ENCODE measurements at places on chromosomes 5 and 9.

DNA sequence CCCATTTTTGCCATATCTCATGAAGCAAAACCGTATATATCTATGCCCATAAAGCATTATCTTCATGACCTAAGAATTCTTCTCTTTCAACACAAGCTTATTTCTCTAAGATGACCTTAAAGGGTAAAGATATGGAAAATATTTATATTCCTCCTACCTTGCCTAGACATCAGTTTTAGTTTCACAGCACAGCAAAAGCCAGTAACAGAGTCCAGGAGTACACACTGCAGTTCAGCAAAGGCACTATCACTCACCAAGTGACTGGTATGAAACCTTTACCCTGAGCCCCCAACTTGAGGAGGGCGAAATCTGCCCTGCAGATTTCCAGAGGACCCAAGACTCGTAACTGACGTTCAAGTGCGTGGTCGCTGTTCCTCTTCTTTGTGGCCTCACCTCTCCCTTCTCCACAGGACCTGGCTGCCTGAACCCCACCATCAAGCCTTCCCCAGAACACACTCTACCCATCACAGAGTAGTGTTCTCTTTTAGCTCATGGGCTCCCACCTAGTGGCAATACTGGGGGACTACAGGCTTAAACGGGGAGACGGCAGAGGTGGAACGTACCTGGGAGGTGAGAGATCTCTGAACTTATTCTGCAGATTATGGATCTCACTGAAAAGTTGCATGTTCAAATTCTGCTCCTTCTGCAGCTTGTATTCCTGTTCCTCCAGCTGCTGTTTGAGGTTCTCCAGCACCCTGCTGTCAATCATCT, 141.0 kb downstream of the CDK5RAP2 start:
- no peak for DNase-seq

DNA sequence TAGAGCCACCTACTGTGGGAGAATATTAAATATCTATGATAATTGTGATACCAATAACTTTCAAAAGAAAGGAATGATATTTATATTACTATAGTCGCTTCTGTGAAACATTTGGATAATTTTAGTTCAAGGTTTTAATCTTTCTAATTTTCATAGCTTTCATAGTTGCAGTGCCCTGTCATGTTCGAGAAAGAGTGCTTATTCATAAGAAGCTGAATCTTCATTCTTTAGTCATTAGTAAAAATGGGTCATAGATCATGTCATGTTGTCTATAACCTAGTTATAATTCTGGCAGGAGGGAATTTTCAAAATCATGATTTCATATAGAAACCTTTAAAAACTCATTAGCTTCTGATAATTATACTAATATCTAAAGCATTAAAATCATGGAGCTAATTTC, 685.6 kb downstream of the CETN3 start:
- no peak for DNase-seq

DNA sequence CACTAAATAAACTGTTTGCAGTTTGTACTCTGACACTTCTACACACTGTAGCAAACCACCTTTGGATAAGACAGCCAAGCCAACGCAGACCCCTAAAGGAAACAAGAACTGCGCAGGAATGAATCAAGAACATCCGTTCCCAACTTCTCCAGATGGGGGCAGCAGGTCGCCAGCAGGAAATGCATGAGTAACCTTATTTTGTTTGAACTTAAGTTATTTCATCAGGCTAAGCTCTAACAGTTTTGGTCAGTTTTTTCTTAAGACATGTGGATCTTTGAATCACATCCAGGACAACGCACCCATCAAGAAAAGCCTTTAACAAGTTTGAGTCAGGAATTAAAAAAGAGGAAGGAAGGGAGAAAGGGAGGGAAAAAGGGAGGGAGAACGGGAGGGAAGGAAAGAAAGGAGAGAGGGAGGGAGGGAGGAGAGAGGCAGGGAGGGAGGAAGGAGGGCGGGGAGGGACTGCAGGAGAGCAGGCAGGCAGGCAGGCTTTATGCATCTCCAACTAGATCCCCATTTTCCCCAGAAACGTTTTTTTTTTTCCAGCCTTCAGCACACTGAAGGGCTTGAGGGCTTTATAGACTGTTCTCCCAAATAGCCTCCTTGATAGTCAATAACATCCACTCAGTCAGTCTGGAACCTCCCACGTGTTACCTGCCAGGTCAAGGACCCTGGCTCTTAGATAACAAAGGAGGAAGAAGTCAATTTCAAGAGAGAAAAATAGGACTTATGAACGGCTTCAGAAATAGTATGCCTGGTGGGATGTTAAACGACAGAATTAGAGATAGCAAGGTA, 22.2 kb downstream of the BHMT start:
- DNase-seq = peak; percentile 51

DNA sequence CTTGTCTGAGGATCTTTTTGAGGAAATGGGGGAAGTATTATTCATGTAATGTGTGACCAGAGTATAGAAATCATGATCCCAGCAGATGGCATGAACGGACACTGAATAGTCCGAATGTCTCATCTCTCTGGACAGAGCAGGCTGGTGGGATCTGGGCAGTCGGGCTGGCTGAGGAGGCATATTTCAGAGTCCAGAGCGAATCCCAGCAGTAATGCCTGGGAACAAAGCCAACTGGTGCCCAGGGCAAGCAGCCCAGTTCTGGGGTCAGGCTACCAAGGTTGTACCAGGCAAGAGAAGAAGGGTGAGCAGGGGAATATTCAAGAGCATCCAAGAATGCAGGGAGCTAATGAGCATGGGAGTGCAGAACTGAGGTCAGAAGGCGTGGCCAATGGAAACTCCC, 306.4 kb downstream of the ZSWIM6 start:
- DNase-seq = no peak

- DNase-seq = peak; percentile 4
Measured at GRCh38 chr5:82312373-82312856, 34.3 kb upstream of the RPS23 start.

GRCh38 chr5:83911367-83911919, 190.8 kb upstream of the HAPLN1 start:
- DNase-seq = no peak

DNA sequence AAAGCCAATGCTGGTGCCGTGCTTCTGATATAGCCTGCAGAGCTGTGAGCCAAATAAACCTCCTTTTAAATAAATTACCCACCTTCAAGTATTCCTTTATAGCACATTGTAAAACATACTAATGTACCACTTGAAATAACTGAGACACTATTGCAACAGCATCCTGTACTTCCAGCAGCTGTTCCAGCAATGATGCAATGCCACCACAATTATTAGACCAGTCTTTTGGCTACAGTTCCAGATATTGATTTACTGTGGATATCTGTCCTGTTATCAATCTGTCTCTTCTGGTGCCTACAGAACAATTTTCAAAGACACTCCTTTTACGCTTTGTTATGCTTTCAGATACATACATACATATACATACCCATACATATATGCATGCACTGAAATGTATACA, 567.9 kb downstream of the TAF11L14 start:
- no peak for DNase-seq

- DNase-seq = no peak
Measured at GRCh38 chr5:153084511-153084910, 406.0 kb upstream of the GRIA1 start.

DNA sequence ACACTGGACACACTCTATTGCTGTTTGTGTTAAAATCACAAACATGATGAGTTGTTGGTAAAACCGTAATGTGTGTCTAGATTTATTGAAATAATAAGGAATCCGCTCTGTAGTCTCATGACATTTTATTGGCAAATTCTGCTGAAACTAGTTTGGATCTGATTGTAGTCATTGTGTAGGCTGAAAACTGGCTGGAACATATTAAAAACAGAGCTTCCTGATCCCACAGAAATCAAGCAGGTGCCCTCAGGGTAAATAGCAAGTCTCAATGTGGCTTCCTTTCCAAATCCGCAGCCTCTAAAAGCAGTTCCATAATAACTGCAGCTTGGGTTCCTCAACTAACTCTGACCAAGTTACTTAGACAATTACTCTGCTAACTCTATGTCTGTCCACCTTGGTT, 427.5 kb upstream of the KIF2A start:
- DNase-seq = no peak

- DNase-seq = no peak
Measured at GRCh38 chr9:83596899-83597504, 25.9 kb upstream of the IDNK start.

GRCh38 chr9:28774433-28775235, 1201.4 kb upstream of the C9orf72 start:
- DNase-seq = no peak

DNA sequence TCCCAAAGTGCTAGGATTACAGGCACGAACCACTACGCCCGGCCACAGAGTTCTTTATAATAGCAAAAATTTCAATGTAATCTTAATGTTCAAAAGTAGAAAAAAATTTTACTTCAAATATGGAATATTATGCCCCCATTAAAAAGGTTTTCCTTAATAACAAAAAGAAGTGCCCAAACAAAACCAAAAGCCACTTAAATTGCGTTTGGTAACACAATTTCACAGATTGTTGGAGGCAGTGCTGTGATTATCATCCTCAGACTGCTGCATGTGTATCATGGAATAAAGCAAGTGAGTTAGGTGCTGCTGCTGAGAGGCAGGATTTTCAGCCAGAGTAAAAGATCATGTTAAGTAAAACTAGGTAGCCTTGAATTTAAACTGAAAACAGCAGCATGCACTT, 132.7 kb downstream of the COL23A1 start:
- DNase-seq = no peak

DNA sequence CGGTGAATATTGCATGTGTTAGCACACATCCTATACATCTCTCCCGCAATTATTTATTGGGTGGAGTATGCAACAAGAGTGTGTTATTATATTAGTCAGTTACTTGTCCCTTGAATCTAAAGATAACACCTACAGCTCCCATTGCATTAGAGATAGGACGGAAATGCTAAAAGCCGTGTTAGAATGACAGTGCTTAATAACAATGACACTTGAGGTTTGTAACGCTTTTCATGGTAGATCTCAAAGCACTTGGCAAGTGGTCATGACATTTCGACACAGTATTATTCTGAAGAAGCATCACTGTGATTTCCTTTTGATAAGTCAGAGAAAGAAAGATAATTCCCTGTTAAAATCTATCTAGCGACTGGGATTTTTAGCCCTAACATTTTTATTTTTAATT, 33.4 kb upstream of the TRIO start:
- DNase-seq = no peak

DNA sequence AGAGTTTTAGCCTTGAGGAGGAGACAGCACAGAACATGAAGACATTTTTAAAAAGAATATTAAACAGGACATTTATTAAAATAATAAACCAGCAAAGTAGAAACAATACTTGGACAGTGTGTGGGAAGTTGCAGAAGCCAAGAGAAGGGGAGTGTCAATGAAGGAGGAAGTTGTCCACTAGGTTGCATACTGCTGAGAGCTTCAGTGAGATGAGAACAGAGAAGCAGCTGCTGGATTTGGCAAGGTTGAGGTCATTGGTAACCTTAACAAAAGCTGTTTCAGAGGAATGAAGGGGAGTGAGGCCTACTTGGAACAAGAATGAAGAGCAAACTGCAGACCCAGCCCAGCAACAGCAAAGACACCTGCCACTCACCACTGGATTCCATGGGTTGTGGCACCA, 11.4 kb downstream of the BHMT start:
- DNase-seq = no peak

DNA sequence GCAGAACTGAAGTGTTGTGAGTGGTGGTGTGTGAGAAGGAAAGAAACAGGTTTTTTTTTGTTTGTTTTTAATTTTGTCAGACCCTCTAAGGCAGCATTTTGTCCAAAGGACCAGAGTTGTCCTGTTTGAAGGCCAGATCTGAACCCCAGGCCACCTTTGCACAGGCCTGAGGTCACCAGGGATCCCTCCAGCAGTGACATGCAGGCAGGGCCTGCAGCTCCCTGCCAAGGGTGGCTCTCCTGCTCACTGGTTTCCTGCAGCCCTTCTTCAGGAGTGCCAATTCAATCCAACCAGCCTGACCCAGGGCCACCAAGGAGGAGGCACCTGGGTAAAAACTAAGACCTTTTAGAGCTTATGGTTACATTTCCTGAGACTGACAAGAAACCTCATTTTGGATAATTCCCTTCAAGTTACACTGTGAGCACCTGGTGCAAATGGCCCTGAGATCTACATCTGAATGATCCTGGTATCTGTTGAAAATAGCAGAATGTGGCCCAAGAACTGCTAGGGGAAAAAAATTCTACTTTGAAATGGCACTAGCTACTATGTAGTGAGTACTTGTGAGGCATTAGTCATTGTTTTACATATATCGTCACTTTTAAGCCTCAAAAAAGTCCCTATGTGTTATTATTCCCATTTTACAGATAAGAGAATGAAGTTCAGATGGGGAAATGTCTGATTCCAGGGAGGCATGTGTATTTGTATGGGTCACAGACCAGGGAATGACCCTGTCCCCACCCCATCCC, 33.5 kb upstream of the SMU1 start:
- no peak for DNase-seq

- DNase-seq = no peak
Measured at GRCh38 chr9:106025453-106025852, 331.1 kb downstream of the TMEM38B start.

GRCh38 chr5:148993283-148993936, 69.5 kb downstream of the SH3TC2 start:
- no peak for DNase-seq

GRCh38 chr9:14203356-14204056, 110.4 kb downstream of the NFIB start:
- no peak for DNase-seq

GRCh38 chr9:135479469-135480052, at the start of gene PPP1R26:
TSS of gene PPP1R26 (plus strand) at chr9:135479782. CDS start at chr9:135484511, 4,729 bp downstream.
- DNase-seq = no peak

DNA sequence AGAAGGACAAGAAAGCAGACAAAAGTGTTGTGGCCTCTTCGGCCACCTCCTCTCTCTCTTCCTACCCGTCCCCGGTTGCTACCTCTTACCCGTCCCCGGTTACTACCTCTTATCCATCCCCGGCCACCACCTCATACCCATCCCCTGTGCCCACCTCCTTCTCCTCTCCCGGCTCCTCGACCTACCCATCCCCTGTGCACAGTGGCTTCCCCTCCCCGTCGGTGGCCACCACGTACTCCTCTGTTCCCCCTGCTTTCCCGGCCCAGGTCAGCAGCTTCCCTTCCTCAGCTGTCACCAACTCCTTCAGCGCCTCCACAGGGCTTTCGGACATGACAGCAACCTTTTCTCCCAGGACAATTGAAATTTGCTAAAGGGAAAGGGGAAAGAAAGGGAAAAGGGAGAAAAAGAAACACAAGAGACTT, 2.4 kb downstream of the EGR1 start:
- DNase-seq = no peak

DNA sequence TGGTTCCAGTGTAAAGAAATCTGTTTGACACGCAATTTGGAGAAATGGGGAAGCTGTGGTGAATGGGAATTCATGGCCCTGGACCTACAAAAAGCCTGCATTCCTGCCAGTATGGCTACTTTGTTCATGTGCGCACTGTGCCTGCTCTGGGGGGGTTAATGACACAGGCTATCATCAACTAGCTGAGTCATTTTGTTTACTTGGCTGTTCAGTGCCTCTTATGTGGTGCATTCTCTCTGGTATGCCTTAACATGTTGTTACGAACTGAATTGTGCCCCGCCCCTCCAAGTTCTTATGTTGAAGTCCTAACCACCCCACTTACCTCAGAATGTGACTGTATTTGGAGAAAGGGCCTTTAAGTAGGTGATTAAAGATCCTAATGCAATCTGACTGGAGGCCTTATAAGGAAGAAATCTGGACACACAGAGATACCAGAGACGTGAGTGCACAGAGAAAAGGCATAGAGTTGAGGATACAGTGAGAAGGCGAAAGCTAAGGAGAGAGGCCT, 20.4 kb upstream of the UBAP1 start:
- DNase-seq = no peak

- no peak for DNase-seq
Measured at GRCh38 chr9:96363175-96363967, 20.1 kb downstream of the SLC35D2 start.

All from CD4-positive, alpha-beta memory T cell (primary cell).